Substantia nigra (tissue), 51 donors: ENCODE measurements at places on chromosomes 5 and 9.

- DNase-seq: no peak
Observed at GRCh38 chr5:143772621-143773020, 39.3 kb upstream of the HMHB1 start.

GRCh38 chr5:148808864-148809642 is 17.4 kb upstream of the ADRB2 start:
- no peak for DNase-seq

GRCh38 chr9:10208691-10209069 is 404.1 kb downstream of the PTPRD start:
- DNase-seq: no peak

DNA sequence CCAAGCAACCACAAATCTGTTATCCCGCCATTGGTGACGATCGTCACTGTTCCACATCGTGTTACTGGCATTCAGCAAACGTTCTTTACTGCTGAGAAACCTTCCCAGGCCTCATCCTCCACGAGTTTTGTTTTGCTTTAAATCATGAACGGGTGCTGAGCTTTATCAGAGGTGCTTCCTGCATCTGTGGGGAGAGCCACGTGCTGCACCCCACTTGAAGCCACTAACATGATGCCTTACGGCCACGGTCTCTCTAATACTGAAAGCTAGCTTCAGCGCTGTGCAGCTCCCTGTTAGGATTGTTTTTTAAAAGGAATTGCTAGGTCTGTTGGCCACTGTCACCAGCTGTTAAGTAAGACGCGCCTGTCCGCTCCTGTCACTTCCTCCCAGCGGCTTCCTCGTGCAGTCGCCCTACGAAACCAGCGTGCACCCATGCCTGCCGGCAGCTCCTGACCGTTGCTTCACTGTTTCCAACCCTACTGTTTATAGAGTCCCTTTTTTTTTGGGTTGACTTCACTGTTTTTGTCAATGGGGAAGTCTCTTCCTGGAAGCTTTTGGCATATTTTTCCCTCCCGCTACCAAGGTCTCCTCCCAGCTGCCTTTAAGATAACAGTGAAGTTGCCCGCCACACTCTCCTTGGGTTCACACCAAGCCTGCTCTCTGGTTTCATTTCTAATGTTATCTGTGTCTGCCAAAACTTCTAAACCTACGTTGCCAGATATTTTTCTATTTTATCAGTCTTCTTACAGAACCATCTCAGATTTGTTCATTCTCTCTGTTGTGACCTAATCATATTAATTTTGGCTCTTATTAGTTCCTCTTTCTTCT is 20.3 kb downstream of the LPCAT1 start:
- DNase-seq: no peak

DNA sequence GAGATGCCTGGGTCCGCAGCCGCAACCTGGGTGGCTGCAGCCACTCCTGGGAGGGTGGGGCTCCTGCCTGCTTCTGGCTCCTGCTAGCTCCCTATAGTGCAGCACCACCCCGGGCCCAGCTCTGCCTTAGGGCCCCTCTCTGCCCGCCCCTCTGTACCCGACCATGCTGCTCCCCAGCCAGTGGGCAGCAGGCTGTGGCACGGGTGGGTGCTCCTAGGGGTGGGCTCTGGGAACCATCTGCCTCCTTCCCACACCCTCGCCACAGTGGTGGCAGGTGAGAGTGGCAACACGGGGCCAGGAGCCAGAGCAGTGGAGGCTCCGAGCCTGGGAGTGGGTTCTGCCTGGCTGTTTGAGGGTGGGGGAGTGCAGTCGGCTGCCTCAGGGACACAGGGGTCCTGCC is 7.8 kb upstream of the MTMR12 start:
- no peak for DNase-seq

DNA sequence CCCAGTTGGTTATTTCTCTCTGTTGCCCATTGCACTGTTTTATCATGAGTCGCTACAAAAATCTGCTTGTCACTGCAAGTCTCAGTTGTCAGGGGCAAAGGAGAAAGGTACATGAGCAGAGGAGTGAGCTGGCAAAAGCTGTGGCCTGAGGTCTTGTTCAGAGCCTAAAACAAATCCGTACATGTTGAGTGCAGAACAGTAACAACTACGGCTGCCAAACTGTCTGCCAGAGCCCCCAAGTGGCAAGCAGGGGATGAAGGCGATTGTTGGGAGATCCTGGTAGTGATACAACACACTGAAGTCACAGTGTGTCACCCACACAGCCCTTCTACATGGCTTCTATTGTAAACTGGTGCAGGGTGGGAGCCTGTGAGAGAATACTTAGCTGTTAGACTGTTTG is 50.9 kb downstream of the BRINP1 start:
- peak; percentile 3 for DNase-seq

DNA sequence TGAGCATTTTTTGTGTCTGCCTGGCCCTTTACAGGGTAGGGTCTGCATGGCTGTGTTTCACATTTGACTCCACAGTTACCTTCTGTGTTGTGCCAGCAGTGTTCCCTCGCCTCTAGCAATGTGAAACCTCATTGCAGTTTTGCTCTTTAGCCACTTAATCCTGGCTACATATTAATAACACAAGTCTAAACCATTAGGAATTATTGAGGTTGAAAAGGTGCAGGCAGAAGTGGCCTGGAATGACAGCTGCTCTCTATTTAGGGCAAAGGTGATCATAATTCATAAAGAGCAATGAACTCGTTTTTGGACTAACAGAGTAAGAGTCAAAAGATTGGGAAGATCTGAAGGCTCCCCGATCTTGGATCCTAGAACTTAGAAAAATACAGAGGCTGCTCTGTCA is 176.7 kb upstream of the RAD23B start:
- DNase-seq: no peak

- no peak for DNase-seq
Observed at GRCh38 chr5:26553079-26553478, 485.3 kb downstream of the CDH9 start.

DNA sequence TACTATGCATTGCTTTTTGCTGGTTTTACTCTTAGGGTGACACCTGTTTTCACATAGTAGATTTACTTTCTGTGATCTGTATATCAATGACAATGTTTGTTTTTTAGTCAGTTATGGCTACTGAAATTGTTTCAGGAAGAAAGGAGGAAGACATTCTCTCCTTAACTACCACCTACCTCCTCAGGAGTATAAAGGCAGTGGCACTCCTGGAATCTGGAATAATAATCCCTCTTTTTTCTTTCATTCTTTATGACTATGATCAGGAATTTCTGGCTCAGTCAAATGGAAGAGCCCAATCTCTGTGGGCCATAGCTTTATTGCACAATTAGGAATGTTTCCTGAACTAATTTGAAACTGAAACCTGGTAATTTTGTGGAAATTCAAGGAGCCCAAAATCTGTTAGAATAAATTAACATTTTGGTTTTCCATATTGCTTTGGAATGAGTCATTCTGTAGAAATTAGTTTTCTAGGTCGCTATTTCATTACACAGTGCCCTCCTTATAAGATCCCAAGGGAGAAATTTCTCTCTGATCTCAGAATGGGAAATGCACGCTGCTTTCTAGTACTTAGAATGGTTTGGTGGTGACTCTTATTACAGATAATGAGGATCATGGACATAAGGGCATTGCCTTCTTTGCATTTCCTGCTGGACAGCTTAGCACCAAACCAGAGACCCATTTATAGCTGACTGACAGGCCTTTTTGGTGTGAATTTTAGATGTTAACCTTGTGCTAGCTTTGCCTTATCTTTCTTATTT is 95.3 kb upstream of the VLDLR start:
- no peak for DNase-seq

- no peak for DNase-seq
Observed at GRCh38 chr9:35703906-35704672, 14.4 kb upstream of the TPM2 start.

GRCh38 chr5:25688156-25688555 is 1043.4 kb upstream of the CDH10 start:
- no peak for DNase-seq

GRCh38 chr5:74578356-74579044 is 62.0 kb downstream of the ENC1 start:
- DNase-seq: no peak

DNA sequence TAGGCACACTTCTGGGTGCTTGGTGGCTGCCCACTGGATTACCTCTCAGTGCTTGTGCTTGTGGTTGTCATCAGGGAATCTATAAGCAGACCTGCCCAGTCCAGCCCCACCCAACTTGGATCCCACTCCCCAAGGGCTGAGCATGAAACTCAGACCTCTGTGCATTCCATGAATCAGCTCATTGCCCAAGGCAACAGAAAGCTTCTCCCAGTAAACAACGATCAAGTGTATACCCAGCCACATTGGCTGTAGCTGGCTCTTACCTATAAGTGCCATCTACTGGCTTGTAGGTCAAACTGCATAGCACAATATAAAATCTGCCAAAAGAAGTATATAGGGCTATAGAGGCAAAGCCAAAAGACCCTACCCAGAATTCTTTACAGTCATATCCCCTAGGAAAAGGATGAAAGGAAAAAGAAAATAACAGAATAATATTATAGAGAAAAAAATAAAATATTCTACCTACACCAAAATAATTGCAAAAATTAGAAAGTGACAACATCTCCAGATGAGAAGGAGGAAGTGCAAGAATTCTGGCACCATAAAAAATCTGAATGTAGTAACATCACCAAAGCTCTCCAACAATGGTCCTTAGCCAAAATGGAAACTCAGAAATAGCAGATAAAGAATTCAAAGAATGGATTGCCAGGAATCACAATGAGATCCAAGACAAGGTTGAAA is 321.0 kb upstream of the TRPC7 start:
- DNase-seq: no peak

DNA sequence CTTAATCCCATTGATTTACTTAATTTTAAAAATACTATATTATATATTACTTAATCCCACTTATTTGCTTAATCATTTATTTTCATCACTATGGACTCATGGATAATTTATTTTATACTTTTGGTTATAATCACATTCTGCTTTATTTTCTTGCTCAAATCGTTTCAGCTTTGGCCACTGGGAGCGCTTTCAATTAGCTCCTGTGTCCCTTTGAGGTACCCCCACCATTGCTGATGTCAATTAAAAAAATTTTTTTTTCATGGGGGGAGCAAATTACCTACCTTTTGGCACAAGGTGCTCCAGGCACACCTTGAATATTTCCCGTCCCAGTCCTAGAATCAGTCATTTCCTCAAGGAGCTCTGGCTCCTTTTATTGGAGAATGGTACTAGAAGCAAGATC is 1.4 kb upstream of the TRIO start:
- no peak for DNase-seq

- no peak for DNase-seq
Observed at GRCh38 chr5:149386166-149386565, 7.1 kb upstream of the IL17B start.

- DNase-seq: peak; percentile 61
Observed at GRCh38 chr5:154755361-154756008, at the start of gene LARP1. LARP1 (plus strand) TSS chr5:154755377; CDS start chr5:154755758, 381 bp downstream.

- DNase-seq: no peak
Observed at GRCh38 chr5:35149041-35149440, 81.2 kb downstream of the PRLR start.

- DNase-seq: no peak
Observed at GRCh38 chr9:27184556-27185351, 75.7 kb downstream of the TEK start.

DNA sequence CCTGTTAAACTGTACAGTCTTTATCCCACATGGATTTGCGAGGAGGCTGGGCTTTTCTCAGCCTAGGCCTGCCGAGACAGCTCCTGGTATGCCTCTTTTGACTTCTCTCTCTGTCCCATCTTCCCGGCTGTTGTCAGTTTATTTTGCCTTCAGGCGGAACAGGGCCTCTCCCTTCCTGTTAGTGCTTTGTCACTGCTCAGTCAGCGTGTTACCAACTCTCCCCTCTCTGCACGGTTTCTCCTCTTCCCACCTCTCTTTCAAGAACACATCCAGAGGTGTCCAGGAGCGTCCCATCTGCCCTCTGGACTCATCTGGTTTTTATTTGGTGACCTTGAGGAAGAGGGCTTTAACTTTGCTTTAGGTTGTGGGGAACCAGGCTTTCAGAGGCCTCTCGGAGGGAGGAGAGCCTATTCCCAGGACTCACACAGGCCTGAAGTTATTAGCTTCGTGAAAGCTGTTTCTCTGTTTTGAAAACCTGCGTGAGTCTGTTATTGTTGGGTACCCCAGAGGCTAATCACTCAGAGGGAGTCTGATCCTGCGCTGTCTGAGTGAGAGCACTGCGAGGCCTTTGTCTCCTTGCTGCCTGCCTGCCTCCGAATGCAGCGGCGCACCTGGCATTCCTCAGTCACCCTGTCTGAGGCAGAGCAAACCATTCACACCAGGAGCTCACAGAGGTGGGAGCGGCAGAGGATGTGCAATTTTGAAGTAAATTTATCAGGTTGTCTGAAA is 234.4 kb upstream of the MPDZ start:
- DNase-seq: no peak

- no peak for DNase-seq
Observed at GRCh38 chr9:65411901-65412300, 126.9 kb upstream of the FOXD4L5 start.

DNA sequence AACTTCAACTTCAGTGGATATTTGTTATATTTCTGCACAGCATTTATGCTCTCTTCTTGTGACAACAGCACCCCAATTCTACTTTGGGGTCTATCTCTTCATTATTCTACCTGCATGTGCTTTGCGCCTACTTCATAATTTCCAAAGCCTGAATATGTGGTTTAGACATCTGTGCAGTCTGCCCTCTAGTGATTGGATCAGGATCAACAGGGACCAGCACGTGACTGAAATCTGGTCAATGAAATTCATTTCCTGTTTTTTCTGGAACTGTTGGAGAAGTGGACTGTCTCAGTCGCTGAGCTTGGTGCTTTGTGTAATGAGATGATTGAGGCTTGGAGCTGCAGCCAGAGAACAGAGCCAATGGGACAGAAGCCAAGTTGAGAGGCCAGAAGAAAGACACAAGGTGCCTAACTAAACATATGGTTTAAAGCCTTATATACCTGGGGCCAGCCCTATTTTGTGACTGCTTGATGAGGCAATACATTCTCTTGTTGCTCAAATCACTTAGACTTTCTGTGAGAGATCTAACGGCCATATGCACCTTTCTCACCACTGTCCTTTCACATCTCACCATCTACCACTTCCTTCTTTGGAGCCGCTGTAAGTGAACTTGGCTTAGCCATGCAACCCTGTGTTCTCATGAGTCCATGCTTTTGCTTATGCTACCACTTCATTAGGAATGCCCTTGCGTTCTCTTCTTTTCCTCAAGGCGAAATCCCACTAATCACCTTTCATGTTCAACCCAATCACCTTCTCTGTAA is 68.8 kb upstream of the PPP2R2B start:
- DNase-seq: no peak

DNA sequence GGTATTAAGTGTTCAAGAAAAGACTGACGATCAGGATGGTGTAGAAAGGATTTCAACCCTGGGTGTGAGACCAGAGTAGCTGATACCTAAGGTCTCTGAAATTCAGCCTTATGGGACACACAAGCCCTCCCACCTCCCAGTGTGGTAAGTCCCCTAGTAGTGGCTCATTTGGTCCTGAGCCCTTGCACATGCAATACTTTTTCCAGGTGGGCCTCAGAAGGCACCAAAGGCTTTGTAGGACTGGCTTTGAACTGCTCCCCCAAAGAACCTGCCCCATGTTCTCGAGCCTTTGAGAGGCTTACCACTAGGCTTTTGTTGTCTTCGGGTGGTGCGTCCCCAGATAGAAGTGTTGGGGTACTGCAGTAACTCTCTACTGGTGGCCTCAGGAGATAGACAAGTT is 803 bp downstream of the GARIN3 start:
- DNase-seq: no peak
